GM12891 (cell line): ENCODE measurements at places on chromosomes 16 and 17.

DNA sequence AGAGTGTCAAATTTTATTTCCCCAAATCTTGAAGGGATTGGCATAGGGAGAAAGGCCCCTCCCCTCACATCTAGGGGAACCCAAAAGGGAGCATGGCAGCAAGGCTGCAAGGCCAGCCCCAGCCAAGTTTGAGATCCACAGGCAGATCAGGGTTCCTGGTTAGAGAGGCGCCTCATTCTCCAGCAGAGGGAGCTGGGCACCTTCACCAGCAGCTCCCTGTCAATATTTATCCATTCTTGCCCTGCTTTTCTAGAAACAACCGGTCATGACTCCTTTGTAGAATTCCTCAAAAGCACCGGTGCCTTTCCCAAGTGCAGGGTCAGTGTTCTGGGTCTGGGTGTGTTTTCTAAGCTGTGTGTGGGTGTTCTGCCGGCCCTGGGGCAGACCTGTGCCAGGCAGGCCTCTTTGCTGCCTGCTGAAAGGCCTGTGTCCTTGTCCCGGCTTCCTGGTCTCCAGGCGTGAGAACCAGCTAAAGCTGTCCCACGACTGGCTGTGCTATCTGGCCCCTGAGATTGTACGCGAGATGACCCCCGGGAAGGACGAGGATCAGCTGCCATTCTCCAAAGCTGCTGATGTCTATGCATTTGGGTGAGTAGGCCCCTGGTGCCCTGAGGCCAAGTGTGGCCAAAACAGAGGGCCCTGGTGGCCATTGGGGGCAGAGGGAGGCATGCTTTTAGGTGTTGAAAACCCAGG lies 21.2 kb upstream of the LGALS9 start:
- no peak for DNase-seq

- DNase-seq, result no peak
Observed at GRCh38 chr17:27489045-27489715, 32.9 kb downstream of the KSR1 start.

DNA sequence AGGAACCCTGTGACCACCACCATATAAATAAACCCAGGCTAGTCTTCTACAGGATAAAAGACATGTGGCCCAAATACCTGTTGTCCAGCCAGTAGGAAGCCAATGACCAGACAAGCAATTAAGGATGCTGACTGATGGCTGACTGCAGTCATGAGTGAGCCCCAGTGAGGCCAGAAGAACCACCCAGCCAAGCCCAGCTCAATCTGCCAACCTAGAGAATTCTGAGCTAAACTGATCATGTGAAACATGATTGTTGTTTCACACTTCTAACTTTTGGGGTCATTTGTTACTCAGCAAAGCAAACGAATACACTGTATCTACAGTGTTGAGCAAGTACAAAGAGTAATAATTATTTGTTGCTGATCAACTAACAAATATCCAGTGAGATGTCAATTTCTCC lies 86.4 kb downstream of the DNAH3 start:
- DNase-seq, result no peak

DNA sequence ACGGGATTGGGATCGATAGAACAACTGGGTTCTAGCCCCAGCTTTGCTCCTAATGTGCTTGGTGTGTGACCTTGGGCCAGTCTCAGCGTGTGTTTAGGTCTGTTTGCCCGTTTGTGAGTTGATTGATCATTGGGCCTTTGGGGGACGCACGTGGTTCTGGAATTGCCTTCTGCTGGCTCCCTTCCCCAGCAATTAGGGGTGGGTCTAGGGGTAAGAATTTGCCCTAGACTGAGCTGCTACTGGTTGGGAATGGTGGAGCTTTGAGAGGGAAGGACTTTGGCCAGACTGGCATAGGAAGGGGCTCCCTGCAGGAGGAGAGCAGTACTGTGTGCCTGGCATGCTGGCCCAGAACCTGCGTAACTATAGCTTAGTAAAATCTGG lies 1.5 kb downstream of the SPNS2 start:
- no peak for DNase-seq

DNA sequence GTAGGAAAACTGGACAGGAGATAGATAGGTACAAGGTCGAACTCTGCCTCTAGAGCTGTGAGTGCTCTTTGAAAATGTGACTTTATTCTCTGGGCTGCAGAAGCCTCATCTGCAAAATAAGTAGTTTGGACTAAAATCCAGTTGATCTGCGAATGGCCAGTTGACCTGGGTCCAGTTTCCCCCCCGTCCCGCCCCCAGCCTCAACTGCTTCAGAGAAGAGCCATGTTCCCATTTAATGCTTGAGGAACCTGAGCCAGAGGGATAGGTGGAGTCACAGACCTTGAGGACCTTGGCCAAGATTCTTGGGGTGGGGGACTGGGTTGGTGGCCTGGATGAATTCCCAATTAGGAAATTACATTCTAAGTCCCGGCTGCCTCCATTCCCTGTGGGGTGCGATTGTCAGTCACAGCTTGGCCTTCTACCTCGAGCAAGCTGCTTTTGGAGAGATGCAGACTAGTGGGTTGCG lies 14.1 kb downstream of the TBX2 start:
- DNase-seq, result no peak

GRCh38 chr16:31452631-31453106 lies 6.6 kb upstream of the ARMC5 start:
- no peak for DNase-seq

DNA sequence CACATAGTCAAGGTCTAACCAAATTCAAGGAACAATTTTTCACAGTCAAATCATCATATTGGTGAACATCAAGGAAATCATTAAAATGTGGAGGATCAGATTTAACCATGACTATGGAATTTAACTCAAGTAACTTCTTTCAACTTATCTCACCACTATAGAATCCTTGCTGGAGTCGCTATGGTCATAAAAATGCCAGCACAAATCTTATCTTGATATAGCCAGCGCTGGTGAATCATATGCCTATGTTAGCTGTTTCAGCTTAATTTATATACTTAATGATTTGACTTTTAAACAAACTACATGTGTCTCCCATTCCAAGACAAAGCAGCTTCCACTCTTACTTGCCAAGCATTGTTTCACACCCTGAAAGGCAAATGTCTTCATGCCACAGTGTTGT lies 416.4 kb downstream of the CDH11 start:
- DNase-seq, result no peak

DNA sequence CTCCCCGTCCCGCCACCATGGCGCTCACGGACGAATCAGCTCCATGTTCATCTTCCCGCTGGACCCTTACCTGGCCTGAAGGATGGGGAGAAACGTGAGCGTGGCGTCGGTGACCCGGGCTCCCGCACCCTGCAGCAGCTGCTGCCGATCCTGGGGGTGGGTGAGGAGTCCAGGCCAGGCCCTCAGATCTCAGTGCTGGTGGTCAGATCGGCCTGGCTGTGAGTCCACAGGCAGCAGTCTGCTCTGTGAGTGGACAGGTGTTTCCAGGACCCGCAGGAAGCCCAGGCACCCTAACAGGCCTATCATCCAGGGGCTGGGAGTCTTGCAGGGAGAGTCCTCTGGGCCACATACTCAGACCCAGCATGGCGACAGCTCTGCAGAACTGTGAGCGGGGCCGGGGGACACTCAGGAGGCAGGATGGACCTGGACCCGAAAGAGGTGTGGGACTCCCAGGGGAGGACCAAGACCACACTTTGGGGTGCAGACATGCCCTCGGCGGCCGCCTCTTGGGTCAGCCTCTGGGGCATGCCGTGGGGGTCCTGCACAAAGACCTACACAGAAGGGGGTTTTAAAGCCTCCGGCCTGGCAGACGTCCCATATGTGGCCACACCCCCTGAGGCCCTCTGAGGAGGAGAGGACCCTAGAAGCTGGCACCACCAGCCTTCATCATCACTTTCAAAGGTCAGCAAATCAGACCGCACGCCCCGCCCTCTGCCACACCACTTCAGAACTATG lies 27.2 kb upstream of the ZNF469 start:
- no peak for DNase-seq

DNA sequence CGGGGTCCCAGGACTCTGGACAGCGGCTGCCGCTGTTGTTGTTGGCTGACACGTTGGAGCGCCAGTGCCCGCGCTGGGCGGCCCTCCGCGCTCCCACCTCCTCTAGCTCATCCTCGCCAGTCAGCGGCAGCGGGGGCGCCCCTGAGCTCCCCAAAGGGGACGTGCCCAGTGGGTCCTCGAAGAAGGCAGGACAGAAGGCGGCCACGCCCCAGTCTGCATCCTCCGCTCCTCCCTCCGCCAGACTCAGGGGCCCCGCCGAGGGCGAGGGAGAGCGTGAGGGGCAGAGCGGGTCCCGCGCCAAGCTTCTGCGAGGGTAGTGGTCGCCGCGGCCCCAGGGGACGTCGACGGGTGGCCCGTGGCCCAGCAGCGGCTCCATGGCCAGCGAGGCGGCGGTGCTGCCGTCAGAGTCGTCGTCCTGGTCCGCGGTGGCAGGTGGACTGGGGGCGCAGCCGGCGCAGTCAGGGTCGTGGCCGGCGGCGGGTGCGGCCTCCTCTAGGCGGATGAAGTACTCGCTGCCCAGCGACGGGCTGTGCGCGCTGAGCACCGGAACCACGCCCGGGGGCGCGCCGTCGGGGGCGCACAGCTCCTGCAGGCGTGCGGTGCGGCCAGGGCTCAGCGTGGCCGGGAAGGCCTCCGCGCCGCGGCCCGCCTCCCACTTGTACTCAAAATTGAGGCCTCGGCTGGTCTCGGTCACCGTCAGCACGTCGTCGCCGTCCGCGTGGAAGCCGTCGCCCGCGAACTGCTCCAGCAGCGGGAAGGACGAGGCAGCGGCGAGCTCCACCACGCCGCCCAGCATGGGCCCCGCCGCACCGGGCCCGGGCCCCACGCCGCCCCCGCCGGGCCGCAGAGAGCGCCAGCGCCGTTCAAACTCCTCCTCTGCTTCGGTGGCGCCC lies 43.2 kb upstream of the PVALEF start:
- no peak for DNase-seq

DNA sequence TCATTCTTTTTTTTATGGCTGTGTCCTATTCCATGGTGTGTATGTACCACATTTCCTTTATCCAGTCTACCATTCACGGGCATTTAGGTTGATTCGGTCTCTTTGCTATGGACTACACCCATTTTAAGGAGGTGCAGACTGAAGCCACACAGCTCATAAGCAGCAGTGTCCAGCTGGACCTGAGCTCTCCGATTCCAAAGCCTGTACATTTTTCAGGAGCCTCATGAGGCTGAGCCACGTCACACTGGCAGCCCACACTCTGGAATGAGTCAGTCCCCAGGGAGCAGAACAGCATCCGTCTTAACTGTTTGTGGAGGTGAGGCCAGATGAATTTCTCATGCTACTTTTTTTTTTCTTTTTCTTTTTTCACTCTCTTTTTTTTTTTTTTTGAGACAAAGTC lies 116.1 kb downstream of the C16orf95 start:
- DNase-seq, result no peak

- DNase-seq, result no peak
Observed at GRCh38 chr17:82458885-82459424, 414 bp downstream of the NARF start.

DNA sequence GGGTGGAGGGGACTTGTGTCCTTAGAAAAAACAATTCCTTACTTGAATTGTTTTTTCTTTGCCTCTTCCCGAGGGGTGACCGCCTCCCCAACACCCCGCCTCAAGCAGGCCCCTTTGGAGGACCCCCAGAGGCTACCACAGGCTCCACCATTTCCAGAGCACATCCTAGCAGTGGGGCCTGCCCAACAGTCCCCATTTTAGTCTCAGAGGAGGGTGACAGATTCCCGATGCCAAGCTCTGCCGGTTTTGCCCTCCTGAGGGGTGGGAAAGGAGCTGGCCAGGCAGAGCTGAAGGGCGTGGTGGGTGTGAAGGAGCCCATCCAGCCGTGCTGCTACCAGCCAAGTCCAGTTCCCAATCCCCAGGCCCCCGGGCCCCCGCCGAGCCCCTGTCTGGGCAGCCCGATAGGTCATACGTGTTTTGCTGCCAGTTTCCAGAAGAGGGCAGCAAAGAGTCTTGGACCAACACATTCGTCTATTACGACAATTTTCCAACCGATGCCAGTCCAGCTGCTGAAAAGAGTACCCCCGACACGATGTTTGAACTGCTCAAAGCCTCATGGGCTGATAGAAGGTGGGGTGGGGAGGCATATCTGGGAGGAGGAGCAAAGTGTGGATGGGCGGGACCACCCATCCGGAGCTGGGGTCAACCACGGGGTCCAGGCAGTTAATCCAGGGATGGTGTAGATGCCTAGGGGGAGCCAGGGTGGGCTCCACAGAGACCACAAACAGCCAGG lies 18.8 kb upstream of the GAA start:
- DNase-seq, result peak; percentile 74

DNA sequence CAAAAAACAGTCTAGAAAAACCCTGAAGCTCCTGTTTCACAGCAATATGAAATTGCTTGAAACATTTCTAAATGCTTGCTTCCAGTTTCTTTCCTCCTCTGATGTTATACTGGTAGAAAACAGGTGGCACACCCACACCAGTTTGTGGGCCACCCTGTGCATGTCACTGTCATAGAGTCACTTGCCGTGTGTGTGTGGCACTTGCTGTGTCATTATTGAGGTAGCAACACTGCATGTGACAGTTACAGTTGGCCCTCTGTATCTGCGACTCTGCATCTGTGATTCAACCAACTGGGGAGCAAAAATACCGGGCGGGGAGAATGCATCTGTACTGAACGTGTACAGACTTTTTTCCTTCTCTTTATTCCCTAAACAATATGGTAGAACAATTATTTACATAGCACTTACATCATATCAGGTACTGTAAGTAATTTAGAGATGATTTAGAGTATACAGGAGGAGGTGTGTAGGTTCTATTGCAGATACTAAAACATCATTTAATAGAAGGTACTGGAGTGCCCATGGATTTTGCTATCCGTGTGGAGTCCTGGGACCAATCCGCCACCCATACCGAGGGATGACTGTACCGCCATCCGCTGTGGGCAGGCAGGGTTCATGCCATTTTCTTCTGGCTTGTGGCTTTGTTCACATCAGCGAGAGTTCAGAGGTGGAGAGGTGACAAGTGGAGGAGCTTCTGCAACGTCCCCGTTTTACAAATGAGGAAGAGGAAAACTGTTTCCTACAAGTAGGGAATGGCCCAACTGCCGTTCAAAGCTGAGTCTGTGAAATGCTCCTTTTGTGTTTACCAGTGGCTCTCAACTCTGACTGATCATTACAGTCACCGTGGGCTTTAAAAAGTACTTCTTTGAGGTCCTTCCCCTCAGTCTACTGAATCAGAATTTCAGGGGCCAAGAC lies 373.7 kb downstream of the SNX29 start:
- DNase-seq, result no peak

DNA sequence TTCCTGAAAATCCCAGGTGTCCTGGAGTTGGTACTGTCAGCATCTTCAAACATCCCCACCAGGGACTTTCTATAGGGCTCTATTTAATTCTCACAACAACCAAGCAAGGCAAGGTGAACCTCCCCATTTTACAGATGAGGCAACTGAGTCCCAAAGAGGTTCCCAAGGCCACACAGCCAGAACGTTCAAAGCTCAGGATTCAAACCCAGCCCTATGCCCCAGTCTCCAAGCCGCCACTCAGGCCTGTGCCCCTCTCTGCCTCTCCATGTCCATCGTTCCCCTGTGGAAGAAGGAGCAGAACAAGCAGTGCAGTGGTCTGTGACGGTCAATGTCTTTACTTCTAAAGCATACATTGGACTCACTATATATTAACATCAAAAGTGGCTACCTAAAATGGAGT lies 6.1 kb downstream of the ZNF319 start:
- DNase-seq, result no peak

GRCh38 chr17:2058586-2059546 lies 4.0 kb downstream of the HIC1 start:
- peak; percentile 70 for DNase-seq

GRCh38 chr17:34068571-34068970 lies 186.5 kb upstream of the CCL2 start:
- DNase-seq, result no peak
